Stomach (tissue), 19 donors: ENCODE measurements at places on chromosomes 13 and 19. TPM values are rescaled to one million over a fixed set of nuclear protein-coding genes. Genes with fewer than 3 reads are reported as not detected.

The PODNL1 gene
- total RNA-seq: not detected

The TEX29 gene
- total RNA-seq: not detected

The KIR2DL1 gene
- total RNA-seq: not detected

DNA sequence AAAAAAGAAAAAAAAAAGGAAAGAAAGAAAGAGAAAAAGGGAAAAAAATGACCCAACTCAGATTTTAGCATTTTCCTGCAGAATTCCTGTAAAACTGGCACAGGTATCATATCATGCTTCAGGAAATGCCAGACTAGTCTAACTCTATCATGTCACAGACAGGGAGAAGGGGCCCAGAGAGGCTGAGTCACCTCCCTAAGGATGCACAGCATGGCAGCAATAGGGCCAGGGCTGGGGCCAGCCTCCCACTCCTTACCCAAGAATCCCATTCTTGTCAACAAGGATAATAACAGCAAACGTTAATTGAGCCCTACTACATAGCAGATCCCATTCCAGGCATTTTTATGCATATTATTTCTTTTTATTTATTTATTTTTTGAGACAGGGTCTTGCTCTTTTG is 8.5 kb downstream of the GPR4 start:
- peaks cover 79% of the 10 kb centered on the region for H3K27me3 ChIP-seq
- H3K36me3 ChIP-seq: peaks cover 4% of the 10 kb centered on the region
- H3K27ac ChIP-seq: no peak overlapping the region
- no peak overlapping the region for H3K4me3 ChIP-seq
- DNase-seq: no peak

GRCh38 chr13:51895906-51896888 is 34.4 kb downstream of the CCDC70 start:
- no peaks in the 10 kb centered on the region for H3K4me1 ChIP-seq
- no peaks in the 10 kb centered on the region for H3K27me3 ChIP-seq
- DNase-seq: peak; percentile 67

GRCh38 chr13:41401366-41401765 is 56.0 kb upstream of the RGCC start:
- no peaks in the 10 kb centered on the region for H3K27me3 ChIP-seq
- no peak for DNase-seq
- H3K27ac ChIP-seq: no peak overlapping the region
- no peaks in the 10 kb centered on the region for H3K36me3 ChIP-seq

GRCh38 chr13:111206148-111206547 is 91.0 kb downstream of the ARHGEF7 start:
- no peak overlapping the region for H3K4me3 ChIP-seq
- H3K4me1 ChIP-seq: peaks cover 25% of the 10 kb centered on the region
- H3K27ac ChIP-seq: no peak overlapping the region
- H3K36me3 ChIP-seq: no peaks in the 10 kb centered on the region

- no peaks in the 10 kb centered on the region for H3K36me3 ChIP-seq
- H3K4me1 ChIP-seq: no peaks in the 10 kb centered on the region
- no peak overlapping the region for H3K4me3 ChIP-seq
- no peaks in the 10 kb centered on the region for H3K27me3 ChIP-seq
- DNase-seq: no peak
Observed at GRCh38 chr13:77810878-77811277, 107.8 kb downstream of the EDNRB start.

DNA sequence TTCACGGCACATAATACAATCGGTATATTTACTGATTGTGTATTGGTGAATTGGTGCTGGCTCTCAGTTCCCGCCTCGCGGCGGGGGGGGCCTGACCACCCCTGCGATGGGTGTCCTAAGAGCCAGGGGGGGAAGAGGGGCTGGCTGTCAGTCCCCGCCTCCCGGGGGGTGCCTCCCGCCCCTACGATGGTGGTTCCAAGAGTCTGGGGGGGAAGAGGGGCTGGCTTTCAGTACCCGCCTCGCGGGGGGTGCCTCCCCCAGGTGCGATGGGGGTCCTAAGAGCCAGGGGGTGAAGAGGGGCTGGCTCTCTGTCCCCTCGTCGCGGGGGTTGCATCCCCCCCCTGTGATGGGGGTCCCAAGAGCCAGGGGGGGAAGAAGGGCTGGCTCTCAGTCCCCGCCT is 2321.8 kb upstream of the PCDH20 start:
- no peaks in the 10 kb centered on the region for H3K36me3 ChIP-seq
- DNase-seq: no peak
- no peak overlapping the region for H3K27ac ChIP-seq

GRCh38 chr19:35204799-35205732 is 23.5 kb downstream of the FAM187B start:
- H3K4me1 ChIP-seq: peaks cover 15% of the 10 kb centered on the region
- no peak overlapping the region for H3K27ac ChIP-seq
- no peaks in the 10 kb centered on the region for H3K27me3 ChIP-seq
- no peaks in the 10 kb centered on the region for H3K36me3 ChIP-seq

DNA sequence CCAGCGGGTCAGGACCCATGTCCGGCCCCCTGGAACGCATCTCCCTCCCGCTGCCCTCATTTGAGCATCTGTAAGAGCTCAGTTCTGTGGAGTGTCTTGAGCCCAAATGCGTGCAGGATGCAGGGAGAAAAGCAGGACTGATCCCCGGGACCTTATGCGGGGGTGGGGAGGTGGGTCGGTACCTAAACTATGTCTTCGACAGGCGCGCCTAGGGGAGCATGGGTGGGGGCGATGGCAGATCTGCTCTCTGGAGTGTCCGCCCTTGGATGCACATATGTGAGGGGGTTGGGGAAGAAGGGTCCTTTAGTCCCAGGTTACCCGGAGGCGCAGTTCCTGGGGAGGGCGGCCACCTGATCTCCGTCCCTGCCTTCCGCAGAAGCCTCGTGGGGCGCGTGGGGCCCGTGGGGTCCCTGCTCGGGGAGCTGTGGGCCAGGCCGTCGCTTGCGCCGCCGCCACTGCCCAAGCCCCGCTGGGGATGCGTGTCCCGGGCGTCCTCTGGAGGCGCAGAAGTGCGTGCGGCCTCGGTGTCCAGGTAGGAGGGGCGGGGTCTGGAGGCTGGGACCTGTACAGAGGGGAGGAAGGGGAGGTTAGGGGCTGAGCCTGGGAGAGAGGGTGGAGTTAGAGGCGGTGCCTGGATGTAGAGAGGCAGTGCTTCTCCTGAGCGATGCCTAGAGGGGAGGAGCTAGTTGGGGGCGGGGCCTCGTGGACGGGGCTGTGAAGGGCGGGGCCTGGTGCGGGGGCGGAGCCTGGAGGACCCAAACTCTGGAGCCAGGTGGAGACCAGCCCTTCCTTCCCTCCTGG is 2.9 kb downstream of the CILP2 start:
- H3K4me3 ChIP-seq: peak overlapping the region; percentile 23
- peaks cover 16% of the 10 kb centered on the region for H3K27me3 ChIP-seq
- peaks cover 39% of the 10 kb centered on the region for H3K4me1 ChIP-seq
- DNase-seq: peak; percentile 68
- H3K36me3 ChIP-seq: no peaks in the 10 kb centered on the region
